ENCODE measurements at places on chromosomes 13 and 19. TPM values are rescaled to one million over a fixed set of nuclear protein-coding genes. Genes with fewer than 3 reads are reported as not detected.

GRCh38 chr19:4597278-4597974, 37.9 kb upstream of the SEMA6B start:
- DNase-seq = no peak

DNA sequence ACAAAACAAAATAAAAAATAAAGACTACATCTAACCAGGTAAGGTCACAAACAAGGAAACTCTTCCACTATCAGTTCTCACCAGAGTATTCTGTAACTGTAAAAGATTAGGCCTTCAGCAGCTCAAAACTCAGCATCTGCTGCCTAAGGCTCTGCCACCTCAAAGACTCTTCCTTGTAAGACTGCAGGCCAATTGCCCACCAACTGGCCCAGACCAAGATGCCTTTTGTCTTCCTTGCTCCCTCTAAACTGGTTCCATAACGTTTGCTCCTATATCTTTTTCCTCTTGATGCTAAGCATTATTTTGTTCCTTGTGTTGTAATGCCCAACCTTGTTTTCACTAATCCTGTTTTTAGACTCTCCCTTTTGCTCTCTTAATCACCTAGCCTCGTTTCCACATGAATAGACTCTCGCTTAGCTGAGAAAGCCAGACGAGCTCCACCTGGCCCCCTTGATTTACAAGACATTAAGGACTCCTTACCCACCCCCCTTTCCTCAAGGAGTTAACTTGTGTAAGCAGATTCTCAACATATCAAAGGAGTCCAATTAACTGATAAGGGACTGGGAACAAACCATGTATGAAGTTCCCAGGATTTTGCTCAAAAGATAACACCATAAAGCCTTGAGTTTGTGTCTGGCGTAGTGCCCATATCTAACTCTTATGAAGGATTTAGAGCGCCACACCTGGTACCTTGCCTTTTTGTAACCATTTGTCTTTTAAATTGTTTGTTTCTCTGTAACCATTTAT, 1.5 kb downstream of the ZNF814 start:
- no peak for DNase-seq

EDNRB gene
- total RNA-seq = 15.6 TPM

DNA sequence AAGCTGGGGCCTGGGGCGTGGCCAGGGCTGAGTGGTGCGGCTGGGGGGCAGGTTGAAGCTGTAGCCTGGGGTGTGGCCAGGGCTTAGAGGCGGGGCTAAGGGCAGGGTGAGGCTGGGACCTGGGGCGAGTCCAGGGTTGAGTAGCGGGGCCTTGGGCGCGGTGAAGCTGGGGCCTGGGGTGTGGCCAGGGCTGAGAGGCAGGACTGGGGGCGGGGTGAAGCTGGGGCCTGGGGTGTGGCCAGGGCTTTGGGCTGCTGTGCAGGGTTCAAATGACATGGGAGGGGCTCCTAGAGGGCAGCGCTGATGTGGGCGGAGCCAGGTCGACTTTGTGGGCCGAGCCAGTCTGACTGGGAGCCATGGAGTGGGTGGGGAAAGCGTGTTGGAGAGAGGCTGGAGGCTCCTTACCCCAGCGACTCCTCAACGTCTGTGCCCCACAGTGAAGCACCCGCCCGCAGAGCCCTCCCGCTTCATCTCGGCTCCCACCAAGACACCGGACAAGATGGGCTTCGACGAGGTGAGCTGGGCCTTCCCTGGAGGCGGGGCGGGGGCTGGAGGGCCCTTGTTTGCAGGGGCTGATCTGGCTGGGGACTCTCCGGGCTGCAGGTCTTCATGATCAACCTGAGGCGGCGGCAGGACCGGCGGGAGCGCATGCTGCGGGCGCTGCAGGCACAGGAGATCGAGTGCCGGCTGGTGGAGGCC, 21.5 kb downstream of the COLGALT1 start:
- DNase-seq = peak; percentile 54

DNA sequence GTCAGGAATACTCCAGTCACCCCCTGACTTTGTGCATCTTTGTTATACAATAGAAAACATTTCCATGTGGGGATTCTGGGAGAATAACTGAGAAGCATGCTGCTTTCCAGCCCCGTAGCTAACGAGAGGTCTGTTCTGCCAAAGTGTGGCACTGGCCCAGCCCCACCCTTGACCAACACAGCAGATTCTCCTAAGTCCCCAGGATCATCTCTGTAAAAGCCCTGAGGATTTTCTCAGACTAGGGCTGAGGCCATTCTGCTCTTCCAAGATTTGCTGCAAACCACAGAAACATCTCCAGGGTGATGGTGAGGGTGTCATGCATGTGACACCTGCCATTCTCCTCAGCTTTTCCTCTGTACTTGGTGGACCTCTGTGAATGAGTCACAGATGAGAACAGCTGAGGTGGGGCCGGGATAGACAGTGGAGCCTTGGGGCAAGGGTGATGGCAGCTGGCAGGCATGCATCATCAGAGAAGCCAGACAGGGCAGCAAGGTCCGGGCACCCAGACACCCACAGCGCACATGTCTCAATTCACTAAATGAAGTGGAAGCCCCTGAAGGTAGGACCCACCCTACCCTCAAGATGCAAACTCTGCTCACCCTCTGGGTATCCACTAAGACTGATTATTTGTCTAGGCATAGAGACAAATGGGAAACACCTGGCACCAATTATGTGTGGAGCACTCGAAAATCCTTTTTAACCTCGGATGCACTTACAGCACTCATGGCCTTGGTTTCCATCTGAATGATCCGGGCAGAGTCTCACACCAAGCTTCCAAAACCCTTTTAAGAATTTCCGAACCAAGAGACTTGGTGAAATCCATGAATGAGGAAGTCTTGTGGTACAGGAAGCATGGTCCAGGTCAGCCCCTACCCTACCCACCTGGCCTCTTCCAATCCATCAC, 20.1 kb upstream of the DOCK9 start:
- no peak for DNase-seq

GRCh38 chr19:48398375-48399235, 5.1 kb downstream of the GRIN2D start:
- peak; percentile 88 for DNase-seq

KLK5 gene
- total RNA-seq = not detected

GRCh38 chr13:98496966-98497365, 79.9 kb downstream of the STK24 start:
- DNase-seq = no peak

GPI gene
- 553 TPM for total RNA-seq

Data from left ventricle myocardium superior (tissue), 1 donor.